ENCODE measurements at places on chromosomes 6 and 20. TPM values are rescaled to one million over a fixed set of nuclear protein-coding genes. Genes with fewer than 3 reads are reported as not detected.
A peak's percentile ranks its signal among the peaks of the same experiment; 100 is the strongest.

ADAT2 gene
- 6.9 TPM for total RNA-seq

ENPP3 gene
- 2.0 TPM for total RNA-seq

DNA sequence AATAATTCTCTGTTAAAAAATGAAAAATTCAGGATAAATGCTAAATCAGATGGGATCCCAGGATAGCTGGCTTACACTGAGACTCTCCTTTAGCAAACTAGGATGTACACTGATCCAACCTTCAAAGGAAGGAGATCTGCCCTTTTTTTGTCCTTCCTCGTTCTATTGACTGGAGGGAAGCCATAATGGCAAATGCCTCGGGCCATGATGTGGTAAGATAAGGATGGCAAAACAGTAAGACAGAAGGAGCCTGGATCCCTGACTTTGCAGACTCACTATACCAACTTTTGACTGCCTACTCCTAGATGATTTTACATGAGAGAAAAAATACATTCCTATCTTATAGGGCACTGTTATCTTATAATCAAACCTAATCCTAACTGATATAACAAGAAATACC, 156.9 kb upstream of the BEND3 start:
- H3K27me3 ChIP-seq, result no peaks in the 10 kb centered on the region
- no peaks in the 10 kb centered on the region for H3K4me1 ChIP-seq

DNA sequence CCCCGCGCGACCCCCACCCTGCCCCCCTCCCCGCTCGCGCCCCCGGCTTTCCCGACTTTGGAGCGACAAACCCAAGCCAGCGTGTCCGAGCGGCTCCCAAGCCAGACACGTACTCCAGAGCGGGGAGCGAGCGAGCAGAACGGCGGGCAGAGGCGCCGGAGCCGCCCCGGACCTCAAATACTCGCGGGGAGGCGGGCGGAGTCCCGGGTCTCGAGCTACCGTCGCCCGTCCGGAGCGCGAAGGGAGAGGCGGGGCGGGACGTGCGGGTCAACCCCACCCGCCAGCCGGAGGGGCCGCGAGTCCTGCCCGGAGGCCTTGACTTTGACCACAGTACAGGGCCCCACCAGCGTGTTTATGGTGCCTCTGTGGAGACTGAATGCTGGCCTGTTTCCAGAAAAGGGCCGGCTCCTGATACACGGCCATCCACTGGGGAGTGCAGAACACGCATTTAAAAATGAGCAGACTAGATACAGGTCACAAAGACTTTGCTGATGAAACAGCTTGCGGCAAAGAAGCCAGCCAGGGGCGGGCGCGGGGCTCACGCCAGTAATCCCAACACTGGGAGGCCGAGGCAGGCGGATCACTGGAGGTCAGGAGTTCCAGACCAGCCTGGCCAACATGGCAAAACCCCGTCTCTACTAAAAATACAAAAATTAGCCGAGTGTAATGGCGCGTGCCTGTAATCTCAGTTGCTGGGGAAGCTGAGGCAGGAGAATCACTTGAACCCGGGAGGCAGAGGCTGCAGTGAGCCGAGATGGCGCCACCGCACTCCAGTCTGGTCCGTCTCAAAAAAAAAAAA, at the start of gene SERPINB6:
TSS of gene SERPINB6 (minus strand) at position 148 of the 799 bp plus-strand sequence. CDS start 12,235 bp downstream, outside the sequence.
- peak; percentile 83 for DNase-seq
- peak within 1 kb of the TSS; percentile 96 for H3K27ac ChIP-seq
- H3K4me3 ChIP-seq, result peak within 1 kb of the TSS; percentile 79

DNA sequence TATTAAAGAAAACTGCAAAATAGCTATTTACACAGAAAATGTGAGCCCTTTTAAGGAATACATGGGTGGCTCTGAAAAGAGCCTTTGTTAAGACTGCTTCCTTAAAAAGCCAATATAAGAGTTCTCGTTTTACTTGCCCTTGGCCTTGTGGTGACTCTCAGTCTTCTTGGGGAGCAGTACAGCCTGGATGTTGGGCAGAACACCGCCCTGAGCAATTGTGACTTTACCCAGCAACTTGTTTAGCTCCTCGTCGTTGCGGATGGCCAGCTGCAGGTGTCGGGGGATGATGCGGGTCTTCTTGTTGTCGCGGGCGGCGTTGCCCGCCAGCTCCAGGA, 111.5 kb downstream of the HFE start:
- H3K27ac ChIP-seq, result peak overlapping the region; percentile 61
- no peaks in the 10 kb centered on the region for H3K4me1 ChIP-seq
- peak overlapping the region; percentile 72 for H3K4me3 ChIP-seq
- H3K27me3 ChIP-seq, result no peaks in the 10 kb centered on the region

GRCh38 chr20:17808357-17808756, 108.6 kb downstream of the BANF2 start:
- no peaks in the 10 kb centered on the region for H3K36me3 ChIP-seq
- H3K4me3 ChIP-seq, result no peak overlapping the region
- DNase-seq, result peak; percentile 90
- H3K27ac ChIP-seq, result peak overlapping the region; percentile 48
- no peaks in the 10 kb centered on the region for H3K27me3 ChIP-seq
- H3K4me1 ChIP-seq, result peaks cover 6% of the 10 kb centered on the region

GRCh38 chr6:168415098-168415992, 25.6 kb upstream of the SMOC2 start:
- no peak overlapping the region for H3K4me3 ChIP-seq
- peaks cover 7% of the 10 kb centered on the region for H3K4me1 ChIP-seq
- no peaks in the 10 kb centered on the region for H3K27me3 ChIP-seq
- H3K27ac ChIP-seq, result no peak overlapping the region
- H3K36me3 ChIP-seq, result no peaks in the 10 kb centered on the region

GRCh38 chr20:35866418-35867202, 87.7 kb downstream of the SCAND1 start:
- peaks cover 7% of the 10 kb centered on the region for H3K36me3 ChIP-seq
- H3K4me3 ChIP-seq, result no peak overlapping the region
- no peaks in the 10 kb centered on the region for H3K4me1 ChIP-seq
